ENCODE measurements at places on chromosomes 3 and 15.

GRCh38 chr15:99359769-99360168, 108.5 kb downstream of the LRRC28 start:
- DNase-seq: no peak

DNA sequence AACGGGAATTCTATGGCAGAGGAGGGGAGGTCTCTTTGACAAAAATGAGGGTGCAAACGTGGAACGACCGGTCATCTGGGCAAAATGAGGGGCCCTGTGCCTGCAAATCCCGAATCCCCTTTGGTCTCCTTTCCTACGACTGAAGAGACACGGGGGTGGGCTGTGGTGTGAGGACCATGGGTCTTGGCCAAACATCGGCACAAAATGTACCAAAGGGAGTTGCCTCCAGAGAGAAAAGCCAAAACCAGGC, 498 bp downstream of the ZNF280D start:
- peak; percentile 51 for DNase-seq

DNA sequence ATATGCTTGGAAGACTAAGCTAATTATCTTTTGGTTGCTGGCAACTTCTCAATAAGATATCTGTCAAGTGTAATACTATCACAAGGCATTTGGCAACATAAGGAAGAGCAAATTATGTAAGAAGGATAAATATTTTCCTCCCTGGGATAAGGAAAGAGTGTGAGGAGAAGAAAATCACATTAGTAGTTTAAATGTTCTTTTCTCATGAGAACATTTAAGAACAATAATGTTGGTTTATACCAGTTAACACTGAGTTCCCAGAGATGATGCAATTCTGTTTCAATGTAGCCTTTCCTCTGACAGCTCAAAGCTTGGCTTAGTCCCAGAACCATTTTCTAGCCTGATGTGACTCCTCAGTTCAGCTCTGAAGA, 66.1 kb upstream of the NPHP3 start:
- DNase-seq: no peak

GRCh38 chr15:85854345-85855097, 59.8 kb upstream of the KLHL25 start:
- peak; percentile 41 for DNase-seq

- no peak for DNase-seq
Observed at GRCh38 chr3:151093905-151094304, 8.4 kb downstream of the MED12L start.

DNA sequence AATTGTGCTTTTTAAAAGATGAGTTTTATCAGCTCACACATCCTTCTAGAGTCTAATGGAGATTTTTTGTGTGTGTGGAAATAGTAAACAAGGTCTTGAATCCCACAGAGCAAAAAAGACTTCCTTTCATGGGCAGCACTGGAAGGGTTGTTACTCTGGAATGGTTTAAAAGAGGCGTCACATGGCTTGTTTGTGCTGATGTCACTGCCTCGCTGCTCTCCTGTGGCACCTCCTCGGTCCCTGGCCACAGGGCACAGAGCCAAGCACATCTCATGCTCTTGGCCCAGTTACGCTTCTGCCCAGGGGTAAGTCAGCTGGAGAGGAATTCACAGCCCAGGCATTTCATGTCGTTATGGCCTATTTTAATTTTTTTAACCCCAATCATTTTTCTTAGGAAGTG, 53.2 kb downstream of the PGPEP1L start:
- DNase-seq: no peak

DNA sequence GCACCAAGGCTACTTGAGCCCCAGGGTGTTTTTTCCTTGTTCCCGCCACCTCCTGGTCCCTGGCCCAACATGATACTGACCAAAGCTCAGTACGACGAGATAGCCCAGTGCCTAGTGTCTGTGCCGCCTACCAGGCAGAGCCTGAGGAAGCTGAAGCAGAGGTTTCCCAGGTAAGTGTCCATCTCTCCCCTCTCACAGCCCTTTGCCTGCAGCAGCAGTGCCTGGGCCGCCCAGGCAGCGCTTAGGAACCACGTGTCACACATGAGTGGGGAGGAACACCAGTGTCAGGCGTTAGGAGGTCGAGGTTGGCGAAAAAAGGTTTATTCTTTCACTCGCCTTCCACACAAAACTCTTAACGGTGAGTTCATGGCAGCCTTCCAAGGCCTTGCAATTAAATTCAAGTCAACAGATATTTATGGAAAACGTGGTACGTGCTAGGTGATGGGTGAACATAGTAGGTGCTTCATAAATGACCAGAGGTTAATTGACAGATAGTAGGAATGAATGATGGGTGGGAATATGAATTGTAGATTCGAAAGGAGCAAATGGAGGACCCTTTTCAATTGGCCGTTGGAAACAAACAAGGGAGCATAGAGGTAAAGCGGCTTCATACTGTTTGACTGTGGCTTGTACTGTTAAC, 486 bp downstream of the CDIN1 start:
- DNase-seq: no peak

GRCh38 chr3:190673148-190673547, 159.3 kb downstream of the IL1RAP start:
- no peak for DNase-seq

DNA sequence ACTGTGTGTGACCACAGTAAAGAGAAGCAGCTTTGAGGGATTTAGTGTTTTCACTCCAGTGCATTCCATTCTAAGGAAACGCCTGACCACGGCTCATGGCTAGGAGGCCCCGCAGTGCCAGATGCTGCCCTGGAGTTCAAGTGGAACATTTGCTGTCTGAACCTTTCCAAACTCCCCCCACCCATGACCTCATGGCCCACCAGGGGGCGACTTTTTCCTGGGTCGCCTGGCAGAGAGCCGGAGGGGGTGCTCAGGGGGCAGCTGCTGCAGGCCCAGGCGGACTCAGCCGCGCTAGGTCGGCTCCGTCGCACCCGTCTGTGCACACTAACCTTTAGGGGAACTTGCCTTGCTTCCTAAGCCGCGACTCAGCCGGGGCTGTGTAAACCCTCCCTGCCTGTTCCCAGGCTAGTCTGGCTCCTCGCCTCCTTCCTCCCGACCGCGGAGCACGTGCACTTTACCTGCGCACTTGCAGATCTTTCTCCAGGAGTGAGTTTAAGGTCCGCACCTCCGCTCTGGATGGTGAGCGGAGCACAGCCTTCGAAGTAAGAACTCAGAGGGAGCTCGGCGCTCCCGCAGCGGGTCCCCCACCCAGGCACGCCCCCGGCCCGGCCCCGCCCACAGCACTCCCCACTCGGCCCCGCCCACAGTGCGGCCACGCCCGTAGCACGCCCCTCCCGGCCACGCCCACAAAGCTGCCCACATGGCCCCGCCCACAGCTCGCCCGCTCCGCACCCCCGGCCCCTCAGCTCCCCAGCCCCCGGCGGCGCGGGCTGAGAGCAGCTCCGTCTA, at the start of gene OCA2:
Gene OCA2, minus strand, starts transcription at position 550 of the 789 bp plus-strand sequence. CDS start 17,441 bp downstream, outside the sequence.
- peak; percentile 65 for DNase-seq

DNA sequence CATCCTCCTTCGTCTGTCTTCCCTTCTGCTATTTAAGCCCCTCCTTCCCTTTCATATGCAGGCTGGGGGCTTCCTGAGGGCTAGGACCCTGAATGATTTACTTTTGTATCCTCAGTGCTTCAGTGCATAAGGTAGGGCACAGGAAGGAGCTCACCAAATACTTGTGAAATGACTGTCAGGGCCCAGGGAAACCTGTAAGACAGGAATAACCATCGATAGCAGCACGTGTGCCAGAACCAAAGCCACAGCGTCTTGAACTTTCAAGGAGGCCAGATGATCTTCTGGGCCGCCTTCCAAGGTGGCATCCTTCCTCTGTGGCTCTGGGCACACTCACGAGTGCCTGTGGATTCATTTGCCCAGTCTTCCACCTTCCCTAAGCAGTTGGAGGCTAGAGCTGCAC, 3.9 kb downstream of the TMED3 start:
- no peak for DNase-seq

- DNase-seq: no peak
Observed at GRCh38 chr3:181701096-181701495, 10.6 kb upstream of the SOX2 start.

DNA sequence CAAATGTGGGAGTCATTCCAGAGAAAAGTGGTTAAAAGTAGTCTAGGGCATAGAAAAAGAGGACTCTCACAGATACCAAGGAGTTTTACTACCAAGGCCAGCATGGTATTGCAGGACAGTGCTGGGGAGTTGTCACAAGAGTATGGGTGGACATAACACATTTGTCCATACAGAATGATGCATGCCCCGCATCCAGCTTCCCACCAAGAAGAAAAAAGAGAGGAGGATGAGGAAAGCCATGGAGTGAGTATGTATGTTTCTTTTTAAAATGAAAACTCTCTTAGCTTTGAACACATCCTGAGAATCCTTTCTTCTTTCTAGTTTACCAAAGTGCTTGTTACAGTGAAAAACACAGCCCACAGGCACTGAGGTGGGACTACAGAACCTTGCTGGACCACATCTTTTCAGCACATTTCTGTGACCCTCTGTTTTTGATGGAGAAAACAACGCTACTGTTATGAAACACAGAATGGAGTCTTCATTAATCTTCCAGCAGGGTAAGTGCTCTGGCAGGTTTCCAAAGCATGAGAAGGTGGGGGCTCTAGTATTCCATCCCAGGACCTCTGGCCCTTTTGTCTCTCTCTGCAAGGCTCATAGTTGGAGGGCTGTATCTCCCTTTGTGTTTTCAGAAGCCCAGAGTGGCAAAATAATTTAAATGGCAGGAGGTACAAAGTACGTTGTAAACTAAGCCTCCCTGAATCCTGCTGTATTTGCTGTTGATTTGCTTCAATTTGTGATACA, 12.7 kb downstream of the NR2E3 start:
- DNase-seq: no peak
